ENCODE measurements at places on chromosomes 3 and 15. TPM values are rescaled to one million over a fixed set of nuclear protein-coding genes. Genes with fewer than 3 reads are reported as not detected.

- peak; percentile 69 for DNase-seq
Observed at GRCh38 chr3:134291319-134292254, 40.9 kb upstream of the RYK start.

DNA sequence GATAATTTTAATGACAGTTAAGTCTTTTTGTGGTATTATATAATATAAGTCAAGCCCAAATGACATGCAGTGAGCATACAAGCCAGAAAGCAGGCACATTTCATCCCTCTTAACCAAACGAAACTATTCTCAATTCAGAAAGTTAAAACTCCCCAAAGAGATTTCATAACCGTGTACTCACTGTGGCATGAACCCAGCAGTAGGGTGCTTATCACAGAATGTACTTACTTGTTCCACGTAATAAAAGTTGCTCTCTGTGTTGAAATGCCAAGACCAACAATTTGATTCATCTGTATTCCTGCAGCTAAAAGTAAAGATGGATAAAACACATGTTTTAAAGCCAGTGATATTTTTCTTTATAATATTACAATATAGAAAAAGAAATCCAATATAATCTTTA is 12.1 kb downstream of the GK5 start:
- no peak for DNase-seq

DNA sequence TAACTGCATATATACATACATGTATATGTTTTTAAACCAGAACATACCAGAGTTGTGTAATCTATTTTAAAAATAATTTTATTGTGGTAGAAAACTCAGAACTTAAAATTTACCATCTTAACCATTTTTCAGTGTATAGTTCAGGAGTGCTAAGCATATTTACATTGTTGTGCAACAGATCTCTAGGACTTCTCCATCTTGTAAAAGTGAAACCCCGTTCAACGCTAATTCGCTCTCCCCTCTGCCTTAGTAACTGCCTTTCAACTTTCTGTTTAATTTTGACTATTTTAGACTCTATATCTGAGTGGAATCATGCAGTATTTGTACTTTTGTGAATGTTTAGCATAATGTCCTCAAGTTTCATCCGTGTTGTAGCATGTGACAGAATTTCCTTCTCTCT is 51.8 kb upstream of the SSR3 start:
- DNase-seq, result no peak

Gene CCR9
- not detected for polyA plus RNA-seq

DNA sequence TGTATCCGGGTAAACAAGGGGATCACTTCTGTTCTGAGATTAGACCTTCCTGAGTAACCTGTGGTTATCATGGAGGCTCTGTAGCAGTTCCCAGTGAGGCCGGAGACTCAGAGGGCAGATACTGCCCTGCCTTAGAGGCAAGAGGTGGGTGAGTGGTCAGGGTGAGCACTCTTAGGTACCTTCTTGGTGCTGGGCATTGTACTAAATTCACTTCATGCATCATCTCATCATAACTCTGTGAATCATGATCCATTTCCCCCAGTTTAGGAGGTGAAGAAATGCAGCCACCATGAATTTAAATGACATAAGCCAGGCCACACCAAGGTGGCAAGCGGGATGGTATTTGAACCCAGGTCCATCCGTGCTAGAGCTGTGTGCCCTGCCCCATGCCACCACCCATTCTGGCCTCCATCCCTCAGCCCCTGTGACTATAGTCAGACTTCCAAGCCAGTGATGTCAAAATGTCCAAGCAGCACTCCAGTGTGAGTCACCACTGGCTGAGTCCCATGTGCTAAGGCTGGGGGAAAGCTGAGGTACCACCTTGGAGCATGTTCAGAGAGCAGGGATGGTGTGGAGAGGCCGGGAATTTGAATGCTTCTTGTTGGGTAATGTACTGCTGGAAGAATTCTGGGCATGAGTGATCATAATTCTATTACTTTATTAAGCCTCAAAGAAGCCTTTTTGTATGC is 88.8 kb downstream of the EPHB1 start:
- DNase-seq, result no peak

Gene HYPK
- 7.8 TPM for polyA plus RNA-seq

GRCh38 chr15:79078763-79079410 is 11.7 kb downstream of the RASGRF1 start:
- DNase-seq, result no peak

DNA sequence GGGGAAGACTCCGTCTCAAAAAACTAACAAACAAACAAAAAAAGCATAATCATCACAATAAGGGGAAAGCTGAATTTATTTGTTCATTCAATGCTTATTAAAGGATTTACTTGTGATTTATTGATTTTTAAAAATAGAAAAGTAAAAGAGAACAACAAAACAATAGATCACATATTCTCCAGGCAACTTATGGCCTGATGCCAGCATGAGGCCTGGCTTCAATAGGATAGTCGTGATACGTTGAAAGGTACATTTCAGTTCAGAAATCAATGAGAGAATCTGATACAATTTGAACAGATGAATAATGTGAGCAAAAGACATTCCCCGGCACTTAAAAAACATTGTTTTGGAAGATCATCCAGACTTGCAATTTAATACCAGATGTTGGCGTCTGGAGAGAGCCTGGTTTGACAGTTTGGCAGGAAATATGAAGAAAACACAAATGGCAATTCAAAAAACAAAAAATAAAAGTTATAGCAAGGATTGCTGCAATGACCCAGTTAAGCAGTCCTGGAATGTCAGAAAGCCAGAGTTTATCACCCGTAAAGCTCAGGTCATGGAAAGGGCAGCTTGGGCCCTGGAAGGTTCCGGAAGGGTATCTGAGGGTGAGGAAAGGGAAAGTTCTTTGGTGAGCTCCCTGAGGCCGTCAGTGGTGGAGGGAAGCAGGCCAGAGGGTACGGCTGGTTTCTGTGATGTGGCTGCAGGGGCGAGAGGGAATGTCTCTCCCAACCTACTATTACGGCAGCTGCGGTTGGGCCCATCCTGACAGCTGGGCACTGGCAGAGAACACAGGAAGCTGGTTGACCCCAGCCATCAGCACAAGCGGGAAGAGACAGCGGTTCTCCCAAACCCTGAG is 230.2 kb upstream of the HES1 start:
- DNase-seq, result no peak

DNA sequence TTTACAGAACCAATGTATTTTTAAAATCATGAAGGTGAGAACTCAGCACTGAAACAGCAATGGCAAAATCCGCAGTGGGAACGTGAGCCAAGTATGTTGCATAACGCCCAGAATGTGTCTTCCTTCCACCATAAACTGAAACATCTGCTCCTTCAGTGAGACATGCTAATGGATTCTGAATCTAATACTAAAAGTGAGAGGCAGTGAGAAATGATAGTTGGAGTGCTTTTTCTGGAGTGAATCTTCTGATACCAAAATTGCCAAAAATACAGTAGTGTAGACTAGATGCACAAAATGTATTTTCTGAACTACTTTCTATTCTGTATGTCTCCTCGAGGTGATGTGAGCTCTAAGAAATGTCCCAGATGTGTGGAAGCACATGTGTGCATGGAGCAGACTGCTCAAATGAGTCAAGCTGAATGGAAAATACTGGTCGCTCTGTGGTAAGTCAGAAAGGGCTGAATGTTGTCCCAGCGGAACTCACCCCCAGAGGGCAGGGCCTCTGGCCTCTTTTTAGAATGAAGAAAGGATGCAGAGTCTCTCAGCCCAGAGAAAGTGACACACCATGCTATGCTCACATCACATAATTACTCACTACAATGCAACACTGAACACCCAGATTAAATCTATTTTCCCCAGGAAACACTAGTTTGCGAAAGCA is 73.0 kb downstream of the ATP10A start:
- peak; percentile 75 for DNase-seq

DNA sequence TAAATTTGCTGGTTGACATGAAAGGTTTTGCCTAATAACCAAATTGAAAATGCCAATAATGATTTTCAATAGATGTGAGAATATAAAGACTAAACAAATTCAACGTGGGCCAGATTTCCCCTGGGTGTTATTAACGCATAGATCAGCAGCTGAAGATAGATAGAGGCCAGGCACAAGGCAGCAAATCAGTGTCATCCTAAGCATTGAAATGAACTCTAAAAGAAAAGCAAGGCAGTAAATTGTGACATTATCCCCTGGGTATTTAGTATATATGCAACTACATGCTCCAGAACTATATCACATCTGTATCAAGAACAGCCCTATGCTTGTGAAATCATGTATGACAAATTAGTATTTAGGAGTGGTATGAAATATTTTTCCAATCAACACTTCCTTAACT is 167.1 kb upstream of the EPHA3 start:
- no peak for DNase-seq

Gene SIDT1
- not detected for polyA plus RNA-seq

Gene CFAP100
- polyA plus RNA-seq, result not detected

Gene THBS1
- 6,610 TPM for polyA plus RNA-seq

DNA sequence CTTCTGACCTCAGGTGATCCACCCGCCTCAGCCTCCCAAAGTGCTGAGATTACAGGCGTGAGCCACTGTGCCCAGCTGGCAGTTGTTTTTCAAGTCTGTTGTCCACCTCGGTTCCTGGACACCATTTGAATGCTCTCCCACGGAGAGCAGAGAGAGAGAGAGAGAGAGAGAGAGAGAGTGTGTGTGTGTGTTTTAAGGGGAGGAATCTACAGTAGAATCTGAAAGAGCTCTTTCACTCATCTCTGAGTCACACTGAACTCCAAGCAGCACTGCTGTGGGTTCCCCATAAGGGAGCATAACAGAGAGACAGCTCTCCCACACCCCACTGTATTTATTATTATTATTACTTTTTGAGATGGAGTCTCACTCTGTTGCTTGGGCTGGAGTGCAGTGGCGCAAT is 156.6 kb downstream of the RPLP1 start:
- DNase-seq, result no peak

GRCh38 chr3:102038477-102039142 is 189.3 kb downstream of the NFKBIZ start:
- no peak for DNase-seq

DNA sequence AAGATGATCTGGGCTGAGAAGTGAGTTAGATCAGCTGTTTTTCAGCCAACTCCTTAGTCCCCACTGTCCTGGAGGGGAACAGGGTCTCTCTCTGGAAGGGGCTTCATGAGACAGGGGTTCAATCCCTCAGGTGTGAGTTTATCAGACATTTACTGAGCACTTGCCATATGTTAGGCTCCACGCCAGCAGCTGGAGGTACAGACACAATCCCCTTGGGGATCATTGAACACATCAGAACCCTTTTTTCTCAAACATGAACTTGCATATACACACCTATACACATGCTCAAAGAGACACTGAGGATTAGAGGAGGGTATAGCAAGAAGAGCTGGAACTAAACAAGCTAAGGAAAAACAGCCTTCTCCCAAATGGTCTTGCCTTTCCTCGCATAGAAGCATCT is 5.5 kb upstream of the BMF start:
- DNase-seq, result no peak
